ENCODE measurements at places on chromosomes 4 and X.

GRCh38 chrX:140563893-140564292 is 59.0 kb upstream of the SOX3 start:
- DNase-seq = no peak

DNA sequence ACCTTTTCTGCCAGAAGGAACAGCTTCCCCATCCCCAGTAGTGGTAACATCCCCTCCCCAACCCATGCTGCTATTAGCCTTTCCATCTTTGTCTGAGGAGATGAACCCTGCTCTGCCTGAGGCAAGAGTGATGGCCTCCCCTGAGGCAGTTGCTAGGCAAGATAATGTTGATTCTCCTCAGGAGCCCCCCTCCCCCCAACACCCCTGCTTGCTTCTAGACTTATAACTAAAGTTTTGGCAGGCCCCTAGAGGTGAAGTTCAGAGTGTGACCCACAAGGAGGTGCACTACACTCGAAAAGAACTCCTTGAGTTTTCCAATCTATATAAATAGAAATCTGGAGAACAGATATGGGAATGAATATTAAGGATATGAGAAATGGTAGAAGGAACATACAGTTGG is 962.5 kb downstream of the ADGRL3 start:
- no peak for DNase-seq

- DNase-seq = no peak
Observed at GRCh38 chr4:86484241-86484640, 109.9 kb upstream of the PTPN13 start.

DNA sequence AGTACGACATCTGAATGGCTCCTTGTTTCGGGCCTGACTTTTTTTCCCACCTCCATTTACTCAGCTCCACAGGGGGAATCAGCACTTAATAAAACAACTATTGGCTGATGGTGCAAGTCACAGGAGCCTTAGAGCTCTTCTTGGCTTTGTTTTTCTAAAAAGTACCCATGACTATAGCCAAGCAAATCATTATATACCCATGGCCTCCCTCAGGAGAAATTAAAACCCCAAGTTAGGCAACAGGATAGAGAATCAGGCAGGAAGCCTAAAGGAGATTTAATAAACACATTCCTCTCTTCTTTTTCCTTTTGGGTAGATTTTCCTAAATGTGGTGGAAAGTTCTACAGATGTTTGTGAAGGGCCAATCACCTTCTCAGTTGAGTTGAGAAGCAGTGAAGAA is 91.9 kb upstream of the RBPJ start:
- no peak for DNase-seq

DNA sequence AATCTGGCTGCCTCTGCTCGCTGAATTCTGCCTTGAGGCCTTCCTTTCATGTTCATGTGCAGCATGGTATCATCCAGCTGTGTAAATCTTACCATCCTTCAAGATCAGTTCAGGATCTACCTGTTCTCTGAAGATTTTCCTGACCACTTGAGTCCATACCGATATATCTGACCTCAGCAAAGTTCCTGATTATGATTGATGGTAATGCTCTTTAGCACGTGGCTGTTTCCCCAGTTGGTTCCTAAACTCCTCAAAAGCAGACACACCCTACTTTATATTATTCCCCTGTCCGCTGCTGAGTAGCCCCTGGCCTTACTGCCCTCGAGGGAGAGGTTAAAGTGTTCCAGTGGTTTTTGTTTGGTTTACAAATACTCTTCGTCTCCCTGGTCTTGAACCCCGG is 20.0 kb downstream of the GALNT7 start:
- no peak for DNase-seq

- peak; percentile 36 for DNase-seq
Observed at GRCh38 chr4:182240161-182241130, 2.8 kb upstream of the TENM3 start.

GRCh38 chr4:188266386-188266785 is 127.1 kb downstream of the TRIML1 start:
- no peak for DNase-seq

GRCh38 chr4:4820739-4821138 is 38.7 kb upstream of the MSX1 start:
- no peak for DNase-seq

DNA sequence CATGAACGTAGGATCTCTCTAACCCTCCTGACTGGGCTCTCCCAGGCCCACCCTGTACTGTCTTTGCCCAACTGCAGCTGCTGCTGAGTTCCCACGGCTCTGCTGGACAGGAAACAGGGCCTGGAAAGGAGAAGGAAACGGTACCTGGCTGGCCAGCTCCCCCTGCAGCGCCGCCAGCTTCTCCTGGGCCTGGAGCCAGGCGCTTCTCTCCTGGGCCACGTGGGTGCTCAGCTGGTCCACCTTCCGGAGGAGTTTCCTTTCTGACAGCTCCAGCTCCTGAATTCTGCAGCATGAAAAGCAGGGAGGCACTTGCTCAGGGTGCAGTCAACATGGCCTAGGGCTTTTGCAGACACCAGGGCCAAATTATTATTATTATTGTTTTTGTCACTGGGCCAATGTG is 6.5 kb downstream of the C4orf50 start:
- no peak for DNase-seq

GRCh38 chr4:165874791-165875371 is 1.8 kb downstream of the TLL1 start:
- peak; percentile 21 for DNase-seq

DNA sequence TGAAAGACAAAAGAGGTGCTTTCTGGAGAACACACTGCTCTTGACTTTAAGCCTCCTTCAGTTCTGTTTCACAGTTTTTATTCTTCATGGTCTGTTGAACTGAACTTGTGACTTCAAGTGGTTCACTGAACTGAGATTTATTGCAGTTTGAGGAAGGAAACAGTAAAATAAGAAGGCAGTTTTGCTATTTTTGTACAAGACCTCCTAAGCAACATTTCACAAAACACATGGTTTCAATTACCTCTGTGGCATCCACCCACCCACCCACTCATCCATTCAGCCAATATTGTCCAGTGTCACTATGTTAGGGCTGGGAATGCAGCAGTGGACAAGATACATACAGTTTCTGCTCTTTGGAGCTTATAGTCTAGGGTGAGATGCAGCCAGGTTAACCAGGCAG is 131.3 kb downstream of the IL1RAPL2 start:
- peak; percentile 58 for DNase-seq

GRCh38 chrX:2504706-2505332 is 4.0 kb upstream of the DHRSX start:
- DNase-seq = no peak

DNA sequence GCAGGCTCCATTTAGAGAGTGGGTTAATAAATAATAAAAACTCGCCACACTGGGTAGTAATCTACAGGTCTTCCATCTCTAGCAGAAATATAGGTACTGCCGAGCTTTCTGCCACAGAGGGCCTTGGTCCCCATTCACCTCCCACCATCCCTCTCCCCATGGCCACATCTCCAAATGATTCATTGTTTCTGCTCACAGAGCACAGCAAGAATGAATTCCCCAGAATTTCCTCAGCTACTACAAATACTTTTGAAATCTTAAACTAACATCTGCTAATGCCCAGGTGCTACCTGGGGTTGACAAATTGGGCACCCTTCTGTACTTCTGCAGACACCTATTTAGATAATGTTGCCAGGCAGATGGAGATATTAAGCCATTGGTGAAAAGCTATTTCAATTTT is 5.1 kb downstream of the PHEX start:
- DNase-seq = no peak

- no peak for DNase-seq
Observed at GRCh38 chrX:29470030-29470429, 745.3 kb upstream of the MAGEB2 start.

GRCh38 chrX:54442790-54443189 is 2.6 kb downstream of the TSR2 start:
- DNase-seq = no peak

- no peak for DNase-seq
Observed at GRCh38 chr4:4477391-4477790, 64.5 kb downstream of the STX18 start.

GRCh38 chr4:68148800-68149685 is 19.4 kb upstream of the TMPRSS11F start:
- DNase-seq = no peak

DNA sequence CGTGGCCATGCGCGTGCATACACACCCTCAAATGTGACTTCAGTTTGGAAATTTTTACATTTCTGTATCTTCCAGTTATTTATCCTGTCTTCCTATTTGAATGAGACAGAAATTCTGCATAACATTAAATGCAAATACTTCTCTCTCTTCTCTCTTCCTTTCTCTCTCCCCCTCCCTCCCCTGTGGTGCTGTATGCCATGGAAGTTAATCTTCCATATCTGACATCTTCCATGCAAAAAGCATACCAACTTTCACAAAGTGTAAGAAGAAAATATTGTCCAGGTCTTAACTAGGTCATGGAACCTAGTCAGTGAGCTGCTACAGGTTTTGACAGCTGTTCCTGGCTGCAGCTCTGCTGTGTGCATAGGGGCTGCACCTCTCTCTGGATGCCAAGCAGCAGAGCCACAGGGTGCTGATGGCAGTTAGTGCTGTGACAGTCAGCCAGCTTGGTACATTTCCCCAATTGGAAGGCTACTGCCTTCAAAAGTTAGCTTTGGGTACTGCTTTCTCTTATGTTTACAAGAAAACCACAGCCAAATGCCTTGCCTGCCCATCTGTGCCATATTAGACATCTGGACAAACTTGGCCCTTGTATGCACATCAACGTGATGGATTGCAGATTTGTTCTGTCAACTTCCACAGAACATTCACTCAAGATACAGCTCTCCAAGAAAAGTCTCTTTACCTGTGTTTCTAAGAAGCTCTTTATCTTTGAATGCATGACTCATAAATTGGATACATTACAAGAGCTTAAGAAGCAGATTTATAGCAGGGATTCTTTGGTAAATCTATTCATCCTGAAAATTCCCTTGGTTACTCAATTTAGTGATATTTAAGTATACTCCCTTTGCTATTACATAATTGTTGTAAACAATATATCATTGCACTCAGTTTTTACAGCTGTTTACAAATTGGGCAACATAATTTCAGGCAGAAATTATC is 623.8 kb downstream of the EPHA5 start:
- DNase-seq = no peak

- no peak for DNase-seq
Observed at GRCh38 chrX:153989973-153990655, 17.6 kb downstream of the TMEM187 start.

DNA sequence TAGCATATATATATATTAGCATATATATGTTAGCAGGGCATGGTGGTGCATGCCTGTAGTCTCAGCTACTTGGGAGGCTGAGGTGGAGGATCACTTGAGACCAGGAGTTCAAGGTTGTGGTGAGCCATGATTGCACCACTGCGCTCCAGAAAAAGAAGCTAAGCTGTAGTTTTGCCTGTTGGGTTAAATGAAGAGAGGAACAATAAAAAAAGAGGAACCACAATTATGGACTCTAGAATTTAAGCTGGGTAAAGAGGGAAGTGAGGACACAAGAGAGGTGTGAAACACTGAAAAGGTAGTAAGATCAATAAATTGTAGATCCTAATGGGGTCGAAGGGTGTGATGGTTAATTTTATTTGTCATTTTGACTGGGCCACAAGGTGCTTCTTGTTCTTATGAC is 40.5 kb upstream of the HSD17B10 start:
- no peak for DNase-seq

GRCh38 chr4:48570646-48571220 is 80.7 kb downstream of the ZAR1 start:
- DNase-seq = no peak

GRCh38 chr4:68714400-68714799 is 43.9 kb upstream of the UGT2B15 start:
- no peak for DNase-seq

GRCh38 chr4:152935143-152935542 is 980 bp upstream of the FHDC1 start:
- DNase-seq = no peak

GRCh38 chrX:136322064-136322463 is 21.3 kb downstream of the ADGRG4 start:
- DNase-seq = no peak

DNA sequence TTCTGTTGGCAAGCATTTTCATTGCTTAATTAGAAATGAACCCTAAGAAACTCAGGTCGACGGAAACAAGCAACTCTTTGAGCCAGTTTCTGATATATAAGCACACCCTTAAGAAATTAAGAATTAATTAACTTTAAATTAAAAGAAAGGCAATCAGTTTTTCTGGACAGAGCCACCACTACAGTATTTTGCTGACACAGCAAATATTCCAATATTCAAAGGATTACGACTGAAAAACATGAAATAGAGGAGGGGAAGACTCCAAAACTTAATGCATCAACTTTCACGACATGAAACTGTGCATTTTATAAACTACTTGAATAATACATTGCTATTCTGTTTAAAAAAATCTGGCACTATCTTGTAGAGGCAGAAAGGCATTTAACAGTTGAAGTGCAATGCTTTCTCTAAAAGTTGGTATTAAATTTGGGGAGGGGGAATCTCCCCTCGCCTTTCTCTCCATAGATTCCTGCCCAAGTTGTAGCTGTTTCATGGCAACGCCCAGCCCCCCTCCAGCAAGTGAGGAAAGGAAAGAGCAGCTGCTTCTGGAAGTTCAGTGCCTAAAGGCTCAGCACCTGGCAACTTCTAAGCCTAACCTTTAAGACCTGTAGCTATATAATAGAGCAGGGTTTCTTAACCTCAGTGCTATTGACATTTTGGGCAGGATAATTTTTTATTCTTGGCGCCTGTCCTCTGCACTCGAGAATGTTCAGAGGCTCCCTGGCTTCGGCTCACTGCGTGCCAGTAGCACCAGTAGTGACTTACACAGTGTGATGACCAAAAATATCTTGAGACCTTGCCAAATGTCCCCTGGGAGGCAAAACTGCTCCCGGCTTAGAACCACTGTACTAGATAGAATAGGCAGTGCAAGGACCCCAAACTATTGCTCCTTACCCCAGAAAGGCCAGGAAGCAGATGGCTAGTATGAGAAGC is 6.7 kb upstream of the ZCCHC18 start:
- DNase-seq = no peak

DNA sequence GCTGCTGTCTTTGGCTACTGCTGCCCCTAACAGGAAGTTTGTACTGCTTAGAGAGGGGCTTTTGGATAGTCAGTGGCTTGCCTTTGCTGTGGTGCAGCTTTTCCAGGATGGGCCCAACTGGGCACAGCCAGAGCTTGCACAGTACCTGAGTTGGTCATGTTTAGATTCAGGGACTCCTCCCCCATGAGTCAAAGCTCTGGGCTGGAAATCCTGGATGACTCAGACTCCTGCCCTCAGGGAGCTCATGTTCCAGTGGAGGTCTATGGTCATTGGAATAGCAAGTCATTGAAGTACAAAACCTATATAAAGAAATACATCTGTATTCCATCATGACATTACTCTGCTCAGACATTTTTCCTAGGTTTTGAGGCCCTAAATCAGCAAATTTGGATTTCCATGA is 66.7 kb upstream of the PJA1 start:
- no peak for DNase-seq

- no peak for DNase-seq
Observed at GRCh38 chr4:88054901-88055300, 47.5 kb downstream of the PKD2 start.

Measured in right renal pelvis (tissue), 4 donors.